T1000 (cell line): ENCODE measurements at places on chromosomes 11 and 22.

DNA sequence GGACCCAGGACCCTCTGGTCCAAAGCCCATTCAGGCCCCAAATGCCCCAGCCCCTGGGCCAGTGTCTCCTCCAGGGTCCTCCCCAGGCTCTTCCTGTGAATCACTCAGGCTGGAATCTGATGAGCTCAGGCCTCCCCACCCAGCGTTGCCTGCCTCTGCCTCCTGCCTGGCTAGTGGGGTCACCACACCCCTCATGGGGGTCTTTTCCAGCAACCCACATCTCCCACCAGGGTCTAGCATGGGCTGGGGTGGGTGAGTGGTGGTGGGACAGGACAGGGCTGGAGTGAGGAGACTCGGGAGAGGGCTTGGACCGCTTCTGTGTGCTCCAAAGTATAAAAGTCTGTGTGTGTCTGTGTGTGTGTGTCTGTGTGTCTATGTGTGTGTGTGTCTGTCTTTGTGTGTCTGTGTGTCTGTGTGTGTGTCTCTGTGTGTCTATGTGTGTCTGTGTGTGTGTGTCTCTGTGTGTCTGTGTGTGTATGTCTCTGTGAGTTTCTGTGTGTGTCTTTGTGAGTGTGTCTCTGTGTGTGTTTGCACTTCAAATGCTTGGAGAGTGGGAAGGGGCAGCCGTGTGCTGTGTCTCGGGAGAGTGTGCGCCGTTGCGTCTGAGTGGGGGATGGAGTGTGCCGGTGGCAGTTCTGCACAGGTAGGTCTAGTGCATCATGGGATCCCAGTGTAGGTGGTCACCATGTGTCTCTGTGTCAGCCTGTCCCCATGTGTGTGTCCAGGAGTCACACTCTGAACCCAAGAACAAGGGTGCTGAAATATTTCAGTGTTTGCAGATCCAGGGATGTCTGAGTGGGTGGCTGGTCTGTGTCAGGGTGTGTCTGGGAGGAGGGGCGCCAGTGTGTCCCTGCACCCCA is 8.8 kb downstream of the RIN1 start:
- DNase-seq: peak; percentile 42

DNA sequence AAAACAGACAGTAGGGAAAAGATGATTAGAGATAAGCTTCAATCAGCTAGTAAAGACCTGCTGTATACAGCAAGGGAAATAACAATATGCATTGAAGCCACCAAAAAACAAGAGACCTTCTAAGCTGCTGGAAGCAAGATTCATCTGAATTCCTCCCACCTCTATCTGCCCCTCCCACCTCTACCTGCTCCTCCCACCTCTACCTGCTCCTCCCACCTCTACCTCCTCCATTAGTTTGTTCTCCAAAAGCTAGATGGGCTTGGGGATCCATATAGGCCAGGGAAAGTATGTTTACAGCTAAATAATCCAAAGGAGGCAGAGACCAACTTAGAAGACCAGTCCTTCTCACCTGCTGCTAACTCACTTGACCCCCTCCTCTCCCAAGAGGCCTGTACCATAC is 33.2 kb downstream of the PAK1 start:
- no peak for DNase-seq

DNA sequence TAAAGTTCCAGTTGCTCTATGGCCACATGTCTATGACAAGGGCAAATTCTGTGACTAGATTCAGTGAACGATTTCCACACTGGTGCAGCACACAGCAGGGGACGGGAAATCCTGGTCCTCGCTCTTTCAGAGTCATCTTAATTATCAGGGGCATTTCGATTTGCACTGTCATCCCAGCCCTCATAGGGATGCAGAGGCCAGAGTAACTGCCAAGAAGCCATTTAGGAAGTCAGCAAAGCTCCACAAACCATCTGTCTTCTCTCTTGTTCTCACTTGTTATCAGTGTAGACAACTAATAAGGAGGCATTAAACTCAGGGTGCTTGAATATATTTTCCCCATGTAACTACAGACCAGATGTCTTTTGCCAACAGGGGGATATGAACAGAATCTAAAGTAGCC is 151.7 kb downstream of the STK33 start:
- DNase-seq: no peak

DNA sequence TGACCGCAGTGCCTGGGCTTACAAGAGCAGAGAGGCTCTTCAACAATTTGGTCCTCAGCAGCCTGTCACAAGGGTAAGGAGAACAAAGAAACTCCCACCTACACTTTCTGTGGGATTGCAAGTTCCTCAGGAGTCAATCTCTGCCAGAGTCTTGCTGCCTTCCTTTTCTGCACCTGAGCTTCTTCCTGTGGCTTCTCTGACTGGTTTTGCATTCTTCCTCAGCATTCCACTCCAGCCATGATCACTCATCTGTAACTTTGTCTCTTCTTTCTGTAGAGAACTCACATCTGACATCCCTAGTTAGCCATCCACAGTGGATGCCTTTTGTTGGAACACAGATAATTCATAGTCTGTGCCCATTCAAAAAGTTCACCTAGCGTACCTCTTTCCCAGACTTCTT is 14.2 kb upstream of the OR6A2 start:
- DNase-seq: no peak

GRCh38 chr22:19679522-19680101 is 34.7 kb upstream of the SEPTIN5 start:
- DNase-seq: no peak

GRCh38 chr11:76156971-76157427 is 49.3 kb downstream of the WNT11 start:
- DNase-seq: no peak
